ENCODE measurements at places on chromosomes 3 and 15. TPM values are rescaled to one million over a fixed set of nuclear protein-coding genes. Genes with fewer than 3 reads are reported as not detected.
A peak's percentile ranks its signal among the peaks of the same experiment; 100 is the strongest.

DNA sequence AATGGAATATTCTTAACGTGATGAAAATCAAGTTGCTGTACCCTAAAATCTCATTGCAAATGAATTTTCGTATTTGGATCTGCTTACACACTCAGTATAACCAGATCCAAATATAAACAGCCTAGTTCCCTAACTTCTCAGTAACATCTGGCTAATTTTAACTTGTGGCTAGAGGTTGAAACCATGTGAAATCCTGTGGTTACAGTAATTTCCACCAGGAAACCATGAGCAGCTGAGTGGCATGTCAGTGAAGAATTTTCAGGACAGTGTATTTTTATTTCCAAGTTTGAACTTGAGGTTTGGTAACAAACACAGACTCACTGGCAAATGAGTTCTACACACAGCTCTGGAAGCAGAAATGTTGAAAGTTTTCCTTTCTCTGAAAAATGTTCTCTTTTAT lies 754.1 kb downstream of the NR2F2 start:
- H3K27me3 ChIP-seq: no peaks in the 10 kb centered on the region
- H3K4me3 ChIP-seq: no peak overlapping the region
- H3K36me3 ChIP-seq: no peaks in the 10 kb centered on the region
- no peak for DNase-seq

NRROS gene
- total RNA-seq: 20.6 TPM

DNA sequence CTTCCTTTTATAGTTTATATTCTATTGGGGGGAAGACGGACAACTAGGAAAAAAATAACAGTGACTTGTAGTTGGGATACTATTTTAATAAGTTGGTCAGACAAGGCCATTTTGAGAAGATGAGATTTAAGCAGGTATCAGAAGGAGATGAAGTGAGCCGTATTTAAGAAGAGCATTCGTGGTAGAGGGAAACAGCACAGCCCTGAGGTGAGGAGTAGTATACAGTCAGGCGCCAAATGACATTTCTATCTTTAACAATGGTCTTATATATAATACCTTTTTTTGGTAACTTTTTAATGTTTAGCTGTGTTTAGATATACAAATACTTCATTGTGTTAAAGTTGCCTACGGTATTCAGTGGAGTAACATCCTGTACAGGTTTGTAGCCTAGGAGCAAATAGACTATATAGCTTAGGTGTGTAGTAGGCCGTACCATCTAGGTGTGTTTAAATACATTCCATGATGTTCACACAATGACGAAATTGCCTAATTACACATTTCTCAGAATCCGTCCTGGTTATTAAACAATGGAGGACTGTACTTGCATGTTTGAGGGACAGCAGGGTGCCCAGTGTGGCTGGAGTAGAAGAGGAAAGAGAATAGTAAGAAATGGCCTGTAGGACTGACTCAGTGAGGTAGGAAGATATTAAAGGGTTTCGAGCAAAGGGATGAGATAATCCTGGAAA lies 1.6 kb downstream of the NKTR start:
- H3K4me3 ChIP-seq: peak overlapping the region; percentile 94
- peak overlapping the region; percentile 98 for H3K27ac ChIP-seq
- H3K4me1 ChIP-seq: peaks cover 58% of the 10 kb centered on the region
- no peaks in the 10 kb centered on the region for H3K27me3 ChIP-seq
- peaks cover 23% of the 10 kb centered on the region for H3K36me3 ChIP-seq
- no peak for DNase-seq

- H3K27me3 ChIP-seq: peaks cover 5% of the 10 kb centered on the region
- H3K36me3 ChIP-seq: peaks cover 3% of the 10 kb centered on the region
- no peak overlapping the region for H3K27ac ChIP-seq
- H3K4me1 ChIP-seq: peaks cover 21% of the 10 kb centered on the region
These were observed 1.2 kb upstream of the LARS2 start for GRCh38 chr3:45387171-45387570.

- peak; percentile 39 for DNase-seq
- H3K27ac ChIP-seq: peak overlapping the region; percentile 64
- peak overlapping the region; percentile 52 for H3K4me3 ChIP-seq
- H3K27me3 ChIP-seq: no peaks in the 10 kb centered on the region
- peaks cover 91% of the 10 kb centered on the region for H3K4me1 ChIP-seq
These were observed 25.0 kb downstream of the IRAK2 start for GRCh38 chr3:10189557-10190354.

DNA sequence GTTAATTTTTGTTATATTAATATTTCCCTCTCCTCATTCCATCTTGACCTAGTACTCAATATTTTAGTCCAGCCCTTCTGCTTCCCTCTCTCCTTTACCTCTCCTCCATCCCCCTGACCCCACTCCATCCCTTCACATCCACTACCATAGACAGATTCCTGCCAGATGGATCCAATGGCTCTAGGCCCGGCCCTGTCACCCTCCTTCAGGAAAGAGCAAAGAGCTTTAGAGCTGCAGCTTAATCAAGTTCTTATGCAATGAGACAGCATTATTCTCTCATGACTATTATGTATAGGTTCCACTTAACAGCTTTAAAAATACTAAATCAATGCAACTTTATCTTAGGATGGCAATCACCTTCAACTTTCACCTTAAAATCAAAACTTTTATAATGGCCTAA lies 200.7 kb upstream of the TTC14 start:
- no peaks in the 10 kb centered on the region for H3K4me1 ChIP-seq
- no peaks in the 10 kb centered on the region for H3K27me3 ChIP-seq
- no peak for DNase-seq
- H3K4me3 ChIP-seq: no peak overlapping the region

GRCh38 chr3:9497821-9498565 lies 55.6 kb downstream of the LHFPL4 start:
- peaks cover 10% of the 10 kb centered on the region for H3K4me1 ChIP-seq
- no peak overlapping the region for H3K4me3 ChIP-seq
- peaks cover 32% of the 10 kb centered on the region for H3K27me3 ChIP-seq
- DNase-seq: no peak
- no peak overlapping the region for H3K27ac ChIP-seq

DNA sequence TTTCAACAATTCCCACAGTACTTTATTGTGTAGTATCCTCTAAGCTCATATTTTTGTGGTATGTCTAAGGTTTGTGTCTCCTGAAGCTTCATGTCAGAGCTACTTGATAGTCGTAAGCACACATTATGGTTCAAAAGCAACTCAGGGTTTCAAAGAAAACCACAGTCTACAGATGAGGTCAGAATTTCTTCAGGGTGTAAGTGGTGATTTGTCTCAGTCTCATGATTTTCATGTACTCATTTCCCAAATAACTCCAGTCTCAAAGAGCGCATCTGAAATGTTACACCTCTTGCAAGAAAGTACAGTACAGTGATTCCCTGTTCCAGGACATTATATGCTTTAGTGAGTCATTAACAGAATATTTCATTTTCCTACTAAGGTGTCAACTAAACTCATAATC lies 47.5 kb upstream of the SSR3 start:
- DNase-seq: no peak
- H3K4me3 ChIP-seq: no peak overlapping the region
- H3K27ac ChIP-seq: no peak overlapping the region
- H3K4me1 ChIP-seq: peaks cover 18% of the 10 kb centered on the region

CLCN2 gene
- total RNA-seq: 3.1 TPM

DNA sequence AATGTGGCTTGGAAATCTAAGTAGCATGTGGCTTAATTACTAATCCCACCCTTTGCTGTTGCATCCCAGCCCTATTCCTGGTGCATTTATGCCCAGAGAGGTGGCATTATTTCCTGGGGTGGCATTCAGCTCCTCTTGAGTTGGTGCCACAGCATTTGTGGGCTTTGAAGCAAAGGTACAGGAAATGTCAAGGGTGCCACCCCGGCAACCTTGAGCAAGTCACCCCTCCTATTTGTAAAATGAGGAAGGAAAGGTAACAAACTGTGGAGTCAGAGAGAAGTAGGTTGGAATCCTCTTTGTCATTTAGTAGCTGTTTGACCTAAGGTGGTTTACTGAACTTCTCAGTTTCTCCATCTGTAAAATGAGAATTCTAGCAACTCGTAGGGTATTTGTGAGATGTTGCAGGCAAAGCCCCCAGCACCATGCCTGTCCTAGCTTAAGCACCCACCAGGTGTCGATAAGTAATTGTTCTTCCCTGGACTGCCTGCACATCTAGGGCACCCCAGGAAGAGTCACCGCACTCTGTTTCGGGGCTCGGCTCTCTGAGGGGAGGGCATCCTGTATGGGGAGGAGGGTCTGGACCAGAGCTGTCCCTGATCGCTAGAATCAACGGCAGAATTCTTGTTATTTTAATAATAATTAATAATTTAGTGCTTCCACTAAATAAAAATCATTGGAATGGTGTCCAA lies 17.1 kb downstream of the ISG20 start:
- H3K4me3 ChIP-seq: no peak overlapping the region
- no peaks in the 10 kb centered on the region for H3K36me3 ChIP-seq
- H3K4me1 ChIP-seq: peaks cover 69% of the 10 kb centered on the region
- no peak for DNase-seq

ENTPD3 gene
- not detected for total RNA-seq

NECTIN3 gene
- total RNA-seq: 9.1 TPM

GRCh38 chr15:97989299-97989698 lies 28.8 kb downstream of the ARRDC4 start:
- H3K27me3 ChIP-seq: no peaks in the 10 kb centered on the region
- no peak overlapping the region for H3K4me3 ChIP-seq
- H3K4me1 ChIP-seq: no peaks in the 10 kb centered on the region

GP5 gene
- total RNA-seq: 1.9 TPM

- H3K27ac ChIP-seq: no peak overlapping the region
- H3K4me1 ChIP-seq: no peaks in the 10 kb centered on the region
- no peaks in the 10 kb centered on the region for H3K36me3 ChIP-seq
- no peaks in the 10 kb centered on the region for H3K27me3 ChIP-seq
These were observed 37.4 kb upstream of the P2RY12 start for GRCh38 chr3:151421938-151422337.

GRCh38 chr3:5806192-5806591 lies 618.7 kb downstream of the EDEM1 start:
- H3K27ac ChIP-seq: no peak overlapping the region
- H3K36me3 ChIP-seq: no peaks in the 10 kb centered on the region
